ENCODE measurements at places on chromosomes 7 and 10.

DNA sequence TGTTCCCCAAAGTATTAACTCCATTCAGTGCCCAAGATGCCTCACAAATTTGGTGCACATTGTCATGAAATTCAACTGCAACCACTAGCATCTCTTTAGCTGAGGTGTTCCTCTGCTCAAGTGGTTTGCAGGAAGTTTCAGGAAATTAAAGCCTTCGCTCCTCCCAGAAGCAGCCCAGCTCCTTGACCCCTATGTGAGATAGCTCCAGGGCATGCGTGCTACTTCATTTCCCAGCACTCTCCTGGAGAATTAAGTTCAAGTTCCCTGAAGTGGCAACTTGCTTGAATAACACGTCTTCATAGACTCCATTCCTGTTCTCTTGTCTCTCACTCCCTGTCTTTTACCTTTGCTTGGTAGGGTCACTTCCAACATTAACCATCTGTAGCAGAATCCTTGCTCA is 750.3 kb downstream of the REEP3 start:
- no peak for DNase-seq

DNA sequence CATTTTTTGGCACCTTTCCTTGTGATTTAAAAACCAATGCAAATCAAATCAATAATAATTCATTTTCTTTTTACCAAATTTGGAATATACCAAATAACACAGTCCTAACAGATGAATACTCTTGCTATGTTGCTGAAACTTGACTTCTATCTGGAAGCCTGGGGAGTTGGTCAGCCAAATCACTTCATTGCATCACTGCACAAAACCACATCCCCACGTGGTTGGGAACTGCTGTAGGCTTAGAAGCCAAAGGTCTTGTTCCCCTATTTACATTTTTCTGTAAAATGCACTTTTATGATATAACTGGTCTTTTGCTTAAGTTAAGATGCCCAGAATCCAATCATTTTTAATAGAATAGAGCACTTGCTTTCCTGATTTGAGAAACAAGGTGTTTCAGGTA is 15.2 kb downstream of the GPR85 start:
- DNase-seq, result no peak

DNA sequence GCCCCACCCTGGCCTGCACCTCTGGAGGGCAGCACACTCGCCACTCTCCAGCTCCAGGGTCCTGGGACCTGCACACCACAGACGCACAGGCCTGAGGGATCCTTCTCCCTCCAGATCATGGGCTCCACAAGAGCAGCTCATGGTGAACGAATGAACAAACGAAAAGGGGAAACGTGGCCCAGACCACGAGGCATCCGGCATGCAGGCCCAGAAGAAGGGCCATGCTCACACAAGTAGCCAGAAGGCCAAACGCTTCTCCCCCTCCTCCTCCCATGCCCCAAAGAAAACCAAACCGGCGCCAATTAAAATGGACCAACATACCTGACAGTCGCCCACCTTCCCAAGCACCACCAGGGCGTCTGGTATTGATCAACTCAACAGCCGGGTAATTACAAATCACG is 30.4 kb downstream of the MAD1L1 start:
- no peak for DNase-seq

GRCh38 chr7:107995184-107996071 is 7.5 kb downstream of the LAMB1 start:
- no peak for DNase-seq

- DNase-seq, result peak; percentile 79
Observed at GRCh38 chr7:26151953-26152781, at the start of gene NFE2L3. NFE2L3 (plus strand) TSS chr7:26152198; CDS start chr7:26152499, 301 bp downstream.

DNA sequence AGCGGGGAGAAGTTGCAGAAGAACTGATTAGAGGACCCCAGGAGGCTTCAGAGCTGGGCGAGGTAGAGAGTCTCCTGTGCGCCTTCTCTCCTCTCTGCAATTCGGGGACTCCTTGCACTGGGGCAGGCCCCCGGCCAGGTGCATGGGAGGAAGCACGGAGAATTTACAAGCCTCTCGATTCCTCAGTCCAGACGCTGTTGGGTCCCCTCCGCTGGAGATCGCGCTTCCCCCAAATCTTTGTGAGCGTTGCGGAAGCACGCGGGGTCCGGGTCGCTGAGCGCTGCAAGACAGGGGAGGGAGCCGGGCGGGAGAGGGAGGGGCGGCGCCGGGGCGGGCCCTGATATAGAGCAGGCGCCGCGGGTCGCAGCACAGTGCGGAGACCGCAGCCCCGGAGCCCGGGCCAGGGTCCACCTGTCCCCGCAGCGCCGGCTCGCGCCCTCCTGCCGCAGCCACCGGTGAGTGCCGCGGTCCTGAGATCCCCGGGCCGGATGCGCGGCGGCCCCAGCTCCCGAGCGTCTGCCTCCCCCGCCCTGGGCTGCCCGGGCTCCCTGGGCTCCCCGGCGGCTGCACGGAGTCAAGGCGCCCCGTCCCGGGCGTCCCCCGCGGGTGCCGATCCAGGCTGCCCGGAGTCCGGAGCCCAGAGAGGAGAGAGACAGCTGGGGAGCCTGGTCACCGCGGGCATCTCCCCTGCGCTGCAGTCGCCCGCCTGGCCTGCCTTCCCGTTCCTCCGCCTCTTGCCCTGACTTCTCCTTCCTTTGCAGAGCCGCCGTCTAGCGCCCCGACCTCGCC is at the start of gene PLAU:
PLAU (plus strand) TSS at position 369 of the 789 bp plus-strand sequence. CDS start 424 bp downstream, outside the sequence.
- DNase-seq, result peak; percentile 65

DNA sequence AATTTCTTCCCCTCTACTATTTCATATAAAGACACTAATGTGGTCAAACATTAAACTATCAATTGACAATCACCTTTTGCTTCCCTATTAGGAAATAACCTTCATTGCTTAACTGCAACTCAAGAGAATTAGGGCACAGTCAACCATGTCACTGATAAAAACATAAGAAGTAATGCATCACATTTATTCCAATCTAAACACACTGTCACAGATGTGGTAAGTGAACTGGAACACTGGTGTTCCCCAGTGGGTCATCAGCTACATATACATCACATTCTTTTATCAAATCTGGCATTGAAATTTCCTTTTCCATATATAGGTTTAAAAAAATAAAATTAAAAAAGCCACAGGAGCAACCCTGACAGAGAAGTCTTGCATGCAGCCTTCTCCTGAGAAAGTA is 3.7 kb downstream of the TRIL start:
- no peak for DNase-seq
